ENCODE measurements at places on chromosomes 11 and 22.

- DNase-seq, result no peak
These were observed 120.1 kb upstream of the OR9Q1 start for GRCh38 chr11:57903441-57904123.

GRCh38 chr11:3644817-3645235 lies at the start of gene ART1:
TSS of gene ART1 (plus strand) at chr11:3645128. CDS start at chr11:3659214, 14,086 bp downstream.
- DNase-seq, result no peak

- no peak for DNase-seq
These were observed 127.5 kb upstream of the SERPIND1 start for GRCh38 chr22:20646415-20646814.

- DNase-seq, result peak; percentile 84
These were observed 47.2 kb upstream of the SYT7 start for GRCh38 chr11:61627850-61628661.

GRCh38 chr11:119130662-119131061 lies 9.3 kb downstream of the HINFP start:
- DNase-seq, result no peak

DNA sequence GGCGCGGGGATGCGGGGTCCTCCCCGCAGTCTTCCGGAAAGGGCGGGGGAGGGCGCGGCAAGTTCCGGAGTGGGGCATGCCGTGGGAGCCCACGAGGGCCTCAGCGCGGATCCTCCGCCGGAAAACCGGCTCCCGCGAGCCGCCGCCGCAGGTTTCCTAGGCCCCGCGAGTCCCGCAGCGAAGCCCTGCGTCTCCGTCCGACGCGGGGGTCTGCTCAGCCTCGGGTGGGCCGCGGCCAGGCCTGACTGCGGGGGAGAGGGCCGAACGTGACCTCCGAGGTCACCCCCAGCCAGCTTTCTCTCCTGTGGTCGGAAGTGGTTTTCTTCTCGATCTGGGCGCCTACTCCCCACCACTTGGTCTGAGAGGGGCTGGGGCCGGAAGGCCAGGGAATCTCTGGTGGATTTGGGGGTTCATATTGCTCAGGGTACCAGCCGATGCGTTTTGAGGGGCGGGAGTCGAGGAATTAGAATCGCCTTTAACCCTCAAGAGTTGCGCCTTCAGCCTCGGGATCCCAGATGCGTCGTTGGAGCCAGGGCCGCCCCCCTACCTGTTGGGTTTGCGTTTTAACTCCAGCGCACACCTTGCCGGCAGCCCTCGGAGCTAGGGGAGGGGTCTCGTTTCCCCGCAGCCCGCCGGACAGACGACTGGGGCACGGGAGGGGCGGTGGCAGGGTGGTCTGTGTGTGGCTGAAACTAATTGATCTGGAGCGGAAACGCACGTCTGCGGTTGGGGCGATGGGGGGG lies 3.6 kb upstream of the CCND1 start:
- DNase-seq, result no peak

Measured in retina (tissue), 1 donor.